ENCODE measurements at places on chromosomes 6 and 20. TPM values are rescaled to one million over a fixed set of nuclear protein-coding genes. Genes with fewer than 3 reads are reported as not detected.

Gene SNX9
- polyA plus RNA-seq, result 70.0 TPM

DNA sequence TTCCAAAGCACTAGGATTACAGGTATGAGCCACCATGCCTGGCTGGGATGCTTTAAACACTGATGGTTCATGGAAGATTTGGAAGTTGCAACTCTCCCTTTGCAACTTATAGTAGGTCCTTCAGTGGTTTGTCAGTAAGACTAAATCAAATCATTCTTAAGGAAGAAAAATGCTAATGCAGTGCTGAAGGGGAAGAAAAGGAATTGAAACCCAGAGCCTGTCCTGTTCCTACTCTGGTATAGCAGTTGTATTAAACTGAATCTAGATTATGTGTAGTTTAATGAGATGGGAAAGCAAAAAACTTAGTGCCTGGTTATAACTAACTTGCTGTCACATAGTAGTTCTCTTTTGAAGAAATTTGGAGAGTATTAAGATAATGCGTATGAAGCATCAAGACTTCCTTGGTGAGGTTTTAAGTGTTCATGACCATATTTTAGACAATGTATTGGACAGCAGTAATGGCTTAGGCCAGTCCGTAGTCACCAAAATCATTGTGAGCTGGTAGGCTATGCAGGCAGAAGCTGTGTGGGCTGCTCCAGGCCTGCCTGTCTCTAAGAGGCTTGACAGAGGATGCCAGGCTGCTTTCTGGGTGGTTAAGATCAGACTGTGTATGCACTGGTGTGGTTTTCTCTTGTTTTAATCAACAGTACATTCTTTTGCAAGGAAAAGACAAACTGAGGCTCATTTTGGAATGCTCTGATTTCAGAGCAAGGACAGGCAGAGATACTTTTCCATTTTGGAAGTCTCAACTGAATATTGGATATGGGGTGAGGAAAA is 14.0 kb downstream of the PAQR8 start:
- peaks cover 3% of the 10 kb centered on the region for H3K36me3 ChIP-seq
- no peak for DNase-seq
- no peak overlapping the region for H3K27ac ChIP-seq
- H3K4me1 ChIP-seq, result no peaks in the 10 kb centered on the region
- no peaks in the 10 kb centered on the region for H3K27me3 ChIP-seq

- no peak overlapping the region for H3K4me3 ChIP-seq
- H3K27ac ChIP-seq, result no peak overlapping the region
- no peaks in the 10 kb centered on the region for H3K36me3 ChIP-seq
- H3K4me1 ChIP-seq, result no peaks in the 10 kb centered on the region
- no peaks in the 10 kb centered on the region for H3K27me3 ChIP-seq
- no peak for DNase-seq
Observed at GRCh38 chr6:121668259-121668658, 232.8 kb downstream of the GJA1 start.

DNA sequence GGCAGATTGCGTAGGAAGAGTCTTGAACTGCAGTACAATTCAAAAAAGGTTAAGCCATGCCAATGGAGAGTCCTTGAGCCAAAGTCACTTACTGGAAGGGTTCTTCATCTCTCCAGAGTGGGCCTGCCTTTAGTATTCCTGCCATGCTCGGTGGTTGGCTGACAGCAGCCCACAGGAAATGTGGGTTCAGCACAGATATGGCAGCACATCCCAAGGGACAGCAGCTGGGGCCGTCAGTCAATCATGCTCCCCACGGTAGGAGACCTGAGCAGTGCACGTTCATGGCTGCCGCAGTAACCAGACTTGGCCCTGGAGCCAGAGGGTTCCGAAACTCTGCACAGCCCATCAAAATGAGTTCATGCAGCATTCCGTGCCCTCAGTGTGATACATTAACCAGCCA is 63.6 kb upstream of the SIRPA start:
- no peak overlapping the region for H3K27ac ChIP-seq
- H3K4me1 ChIP-seq, result no peaks in the 10 kb centered on the region
- no peaks in the 10 kb centered on the region for H3K36me3 ChIP-seq
- H3K27me3 ChIP-seq, result peaks cover 16% of the 10 kb centered on the region
